ENCODE measurements at places on chromosomes 12 and 14.

DNA sequence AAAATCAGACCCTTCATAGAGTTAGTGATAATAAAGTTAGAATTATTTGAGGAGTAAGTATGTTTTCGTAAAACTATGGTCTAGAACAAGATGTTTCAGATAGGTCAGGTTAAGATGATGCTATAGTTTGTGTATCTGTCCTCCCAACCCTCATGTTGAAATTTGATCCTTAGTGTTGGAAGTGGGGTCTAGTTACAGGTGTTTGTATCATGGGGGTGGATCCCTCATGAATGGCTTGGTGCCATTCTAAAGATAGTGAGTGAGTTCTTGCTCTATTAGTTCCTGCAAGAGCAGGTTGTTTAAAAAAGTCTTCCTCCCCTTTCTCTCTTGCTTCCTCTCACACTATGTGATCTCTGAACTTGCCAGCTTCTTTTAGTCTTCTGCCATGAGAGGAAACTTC is 707.3 kb upstream of the FOXG1 start:
- no peak for DNase-seq

GRCh38 chr12:60093428-60093827 is 497.6 kb downstream of the SLC16A7 start:
- DNase-seq: no peak

DNA sequence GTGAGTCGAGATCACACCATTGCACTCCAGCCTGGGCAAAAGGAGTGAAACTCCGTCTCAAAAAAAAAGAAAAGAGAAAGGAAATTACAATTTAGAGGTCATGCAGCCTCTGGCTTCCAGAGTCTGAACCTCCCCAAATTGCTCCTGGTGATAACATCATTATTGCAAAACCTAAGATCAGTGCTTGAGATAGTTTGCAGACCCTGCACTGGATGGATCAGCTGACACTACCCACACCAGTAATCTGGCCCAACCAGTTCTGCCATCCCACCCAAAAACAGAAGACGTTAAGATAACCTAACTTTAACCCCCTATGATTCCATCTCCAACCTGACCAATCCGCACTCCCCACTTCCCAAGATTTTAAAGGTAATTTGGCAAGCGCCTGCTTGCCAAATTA is 353.7 kb upstream of the DIO2 start:
- DNase-seq: no peak

GRCh38 chr12:99282086-99282485 is 365.5 kb upstream of the GARIN6 start:
- DNase-seq: no peak

DNA sequence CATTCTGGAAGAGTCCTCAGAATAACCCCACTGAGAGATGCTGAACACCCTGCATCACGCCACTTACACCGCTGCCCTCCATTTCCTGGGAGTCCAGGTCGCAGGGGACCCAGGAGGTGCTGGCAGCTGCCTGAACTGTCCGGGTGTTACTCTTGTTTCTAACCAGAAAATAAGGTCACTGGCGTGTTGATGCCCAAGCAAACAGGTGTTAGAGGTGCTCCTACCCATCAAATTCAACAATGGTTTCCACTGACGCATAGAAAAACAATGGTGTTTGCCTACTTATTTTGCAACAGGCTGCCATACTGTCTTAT is 23.8 kb downstream of the PITPNM2 start:
- DNase-seq: no peak

DNA sequence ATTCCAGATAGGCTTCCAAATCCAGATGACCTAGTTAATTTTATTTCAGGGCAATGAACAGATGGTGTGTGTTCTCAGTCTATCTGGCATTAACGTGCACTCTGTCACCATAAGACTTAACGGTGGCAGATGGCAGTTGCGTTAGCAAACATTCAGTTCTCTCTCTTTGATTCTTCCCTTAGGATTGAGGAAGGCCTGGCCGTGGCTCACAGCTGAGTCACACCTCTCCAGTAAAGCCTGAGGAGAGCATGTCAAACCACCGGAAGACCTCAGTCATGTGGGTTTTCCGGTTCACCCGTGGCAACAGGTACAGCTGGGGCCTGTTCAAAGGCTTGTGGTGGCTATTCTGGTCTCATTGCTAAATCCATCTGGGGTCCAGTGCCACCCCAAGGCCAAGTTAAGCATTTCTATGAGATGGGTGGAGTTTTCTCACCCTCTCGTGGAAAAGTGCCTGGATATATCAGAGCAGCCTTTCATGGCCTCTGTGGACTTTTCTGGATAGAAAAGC is 545.1 kb upstream of the ATP2B1 start:
- no peak for DNase-seq

DNA sequence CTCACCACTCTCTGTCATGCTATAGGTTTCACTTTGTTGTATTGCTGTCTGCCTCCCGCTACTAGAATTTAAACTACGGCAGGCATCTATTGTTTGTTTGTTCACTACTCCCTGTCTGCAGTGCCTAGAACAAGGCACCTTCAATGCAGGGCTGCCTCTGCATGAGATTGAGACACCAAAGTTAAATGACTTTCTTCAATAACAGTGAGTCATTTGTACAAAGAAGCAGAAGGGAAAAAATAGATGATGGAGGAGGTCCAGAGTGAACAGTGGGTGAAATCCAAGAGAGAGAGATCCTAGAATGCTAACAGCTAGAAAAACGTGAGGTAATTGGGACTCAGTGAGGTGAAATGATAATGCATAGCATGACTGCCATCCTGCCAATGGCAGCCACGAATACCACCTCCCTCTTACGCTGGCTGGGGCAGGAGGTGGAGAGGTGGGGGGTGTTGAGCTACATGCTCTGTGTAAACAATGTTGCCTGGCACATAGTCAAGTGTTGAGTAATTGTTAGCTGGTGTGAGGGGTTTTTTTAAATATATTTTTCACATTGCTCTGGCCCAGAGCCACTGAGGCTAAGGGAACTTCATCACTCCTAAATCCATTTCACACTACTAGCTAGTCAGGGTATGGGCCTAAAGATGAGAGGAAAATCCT is 367.6 kb downstream of the RPS29 start:
- DNase-seq: no peak

DNA sequence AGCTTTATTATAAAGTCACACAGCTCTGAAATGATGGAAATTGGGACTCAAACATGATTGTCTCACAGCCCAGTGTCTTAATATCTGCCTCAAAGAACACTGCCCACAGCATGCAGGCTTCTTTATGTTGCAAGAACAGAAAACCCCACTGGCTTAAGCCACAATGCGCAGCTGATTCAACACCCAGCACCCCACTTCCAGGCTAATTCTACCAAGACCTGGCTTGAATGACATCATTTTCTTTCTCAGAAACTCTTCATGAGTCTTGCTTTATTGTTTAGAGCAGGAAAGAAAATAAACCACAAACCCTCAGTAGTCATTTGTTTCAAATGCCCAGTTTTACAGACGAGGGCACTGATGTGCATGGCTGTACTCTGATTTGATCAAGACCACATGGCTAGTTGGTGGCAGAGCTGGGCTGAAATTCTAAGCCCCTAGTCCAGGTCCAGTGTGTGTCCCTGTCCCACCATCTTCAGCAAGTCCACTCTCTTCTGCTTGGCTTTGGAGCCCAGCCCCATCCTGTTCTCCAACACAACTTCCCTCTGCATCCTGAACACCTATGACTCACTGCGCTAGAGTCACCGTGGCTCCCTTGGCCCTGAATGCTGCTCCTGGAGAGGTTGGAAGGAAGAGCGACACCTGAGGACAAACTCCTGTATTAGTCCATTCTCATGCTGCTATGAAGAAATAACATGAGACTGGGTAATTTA is 50.3 kb upstream of the SRSF5 start:
- no peak for DNase-seq

DNA sequence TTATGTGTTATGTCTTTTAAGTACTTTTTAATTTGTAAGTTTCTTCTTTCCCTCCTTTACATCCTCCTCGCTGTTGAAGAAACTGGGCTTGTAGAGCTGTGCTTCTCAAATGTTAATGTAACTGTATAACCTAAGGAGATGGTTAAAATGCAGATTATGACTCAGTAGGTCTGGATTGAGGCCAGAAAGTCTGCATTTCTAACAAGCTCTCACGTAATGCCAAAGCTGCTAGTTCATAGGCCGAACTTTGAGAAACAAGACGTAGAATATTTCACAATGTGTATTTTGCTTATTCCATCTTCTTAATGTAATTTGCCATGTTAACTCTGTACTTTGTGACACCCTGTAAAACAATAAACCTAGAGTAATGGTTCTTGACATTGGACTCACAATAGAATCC is 193.3 kb upstream of the SYT1 start:
- DNase-seq: no peak

DNA sequence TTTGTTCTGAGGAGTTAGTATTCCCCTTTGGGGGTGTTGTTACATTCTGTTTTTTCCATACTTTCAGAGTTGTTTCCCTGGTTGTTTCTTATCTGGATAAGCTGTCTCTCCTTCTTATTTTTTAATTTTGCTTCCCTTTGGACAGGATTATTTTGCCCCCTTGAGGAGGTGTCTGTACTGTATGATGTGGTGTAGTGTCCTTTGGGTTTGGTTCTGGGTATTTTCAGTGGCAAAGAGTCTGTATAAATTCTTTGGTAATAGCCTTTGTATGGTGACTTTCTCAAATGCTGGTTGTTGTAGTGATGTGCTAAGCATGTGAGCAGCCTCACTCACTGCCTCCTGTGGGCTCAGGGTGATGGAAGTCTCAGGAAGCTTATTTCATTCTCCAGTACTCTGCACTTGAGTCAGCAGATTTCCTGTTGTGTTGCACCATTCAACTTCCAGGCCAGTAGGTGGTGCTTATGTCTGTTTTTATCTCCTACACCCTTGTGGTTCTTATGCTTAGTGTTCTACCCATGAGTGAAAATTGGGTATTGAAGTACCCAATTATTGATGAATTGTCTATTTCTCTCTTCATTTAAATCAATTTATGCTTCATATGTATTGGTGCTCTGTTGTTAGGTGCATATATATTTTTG is 103.3 kb upstream of the PMCH start:
- no peak for DNase-seq

DNA sequence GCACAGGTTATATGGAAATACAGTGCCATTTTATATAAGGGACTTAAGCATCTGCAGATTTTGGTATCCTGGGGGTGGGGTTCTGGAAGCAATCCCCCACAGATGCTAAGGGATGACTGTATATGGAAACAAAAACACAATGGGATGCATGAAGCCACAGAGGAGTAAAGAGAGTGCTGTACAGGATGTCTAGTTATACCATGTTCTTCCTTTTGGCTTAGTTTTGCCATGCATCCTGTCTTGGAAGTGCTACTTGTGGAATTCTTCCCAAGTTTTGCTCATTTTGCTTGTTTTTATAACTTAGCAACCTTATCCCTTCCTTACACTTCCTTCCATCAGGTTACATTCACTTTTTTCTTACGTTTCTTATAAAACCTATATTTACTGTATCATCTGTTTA is 55.6 kb downstream of the TRMT5 start:
- no peak for DNase-seq

DNA sequence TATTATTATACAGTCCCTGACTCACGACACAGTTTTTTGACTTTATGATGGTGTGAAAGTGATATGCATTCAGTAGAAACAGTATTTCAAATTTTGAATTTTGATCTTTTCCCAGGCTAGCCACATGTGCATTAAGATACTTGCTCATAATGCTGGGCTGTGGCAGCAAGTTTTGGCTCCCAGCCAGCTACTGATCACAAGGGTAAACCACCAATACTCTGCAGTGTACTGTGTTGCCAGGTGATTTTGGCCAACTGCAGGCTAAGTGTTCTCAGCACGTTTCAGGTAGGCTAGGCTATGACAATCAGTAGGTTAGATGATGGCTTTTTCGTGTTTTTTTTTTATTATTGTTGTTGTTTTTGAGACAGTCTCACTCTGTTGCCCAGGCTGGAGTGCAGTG is 69.4 kb upstream of the ACTN1 start:
- no peak for DNase-seq

DNA sequence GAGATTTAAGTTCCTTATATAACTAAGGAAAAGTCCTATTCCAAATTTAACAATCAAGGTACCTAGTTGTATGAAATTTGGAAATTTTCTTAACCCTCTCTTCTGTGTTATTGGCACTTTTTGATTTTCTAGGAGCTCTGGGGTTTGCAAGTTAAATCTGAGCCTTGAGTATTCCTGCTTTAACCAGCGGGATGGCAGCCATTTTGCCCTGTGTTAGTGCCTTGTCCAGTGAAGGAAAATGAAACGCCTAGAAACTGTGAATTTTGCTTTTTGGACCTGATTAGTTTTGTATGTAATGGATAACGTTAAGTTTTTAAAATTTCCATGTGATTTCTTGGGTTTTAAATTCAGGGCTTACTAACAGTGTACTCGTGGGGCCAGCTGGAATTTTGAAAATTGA is 45.1 kb downstream of the DIP2B start:
- DNase-seq: no peak

- DNase-seq: no peak
Observed at GRCh38 chr14:91985521-91986255, 38.2 kb upstream of the FBLN5 start.

GRCh38 chr12:238116-238515 is 24.2 kb upstream of the SLC6A12 start:
- DNase-seq: no peak
